ENCODE measurements at places on chromosomes 1 and 21.

- DNase-seq, result no peak
These were observed 488 bp upstream of the GNL2 start for GRCh38 chr1:37596182-37596667.

DNA sequence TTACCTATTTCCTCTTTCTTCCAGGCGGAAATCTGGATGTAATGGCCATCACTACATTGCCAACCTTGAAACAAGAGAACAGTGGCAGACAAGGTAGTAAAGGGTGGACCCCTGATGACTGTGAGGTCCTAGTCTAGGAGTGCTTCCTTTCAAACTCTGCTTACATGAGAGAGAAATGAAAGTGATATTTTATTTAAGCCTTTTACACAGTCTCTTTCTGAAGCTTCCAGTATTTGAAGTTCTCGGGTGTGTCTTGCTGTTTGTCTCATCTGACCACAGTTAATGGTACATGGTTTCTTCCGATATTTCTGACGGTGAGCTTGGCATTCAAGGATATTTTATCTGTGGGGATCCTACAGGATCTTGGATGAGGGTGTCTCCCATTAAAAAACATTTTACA is 215.2 kb downstream of the SLC45A1 start:
- no peak for DNase-seq

- DNase-seq, result no peak
These were observed 55.6 kb downstream of the SSX2IP start for GRCh38 chr1:84634536-84635205.

GRCh38 chr1:215001419-215002021 is 81.0 kb upstream of the KCNK2 start:
- no peak for DNase-seq

GRCh38 chr1:96513136-96513535 is 208.4 kb upstream of the PTBP2 start:
- no peak for DNase-seq

GRCh38 chr1:221089273-221089672 is 210.0 kb downstream of the HLX start:
- no peak for DNase-seq

DNA sequence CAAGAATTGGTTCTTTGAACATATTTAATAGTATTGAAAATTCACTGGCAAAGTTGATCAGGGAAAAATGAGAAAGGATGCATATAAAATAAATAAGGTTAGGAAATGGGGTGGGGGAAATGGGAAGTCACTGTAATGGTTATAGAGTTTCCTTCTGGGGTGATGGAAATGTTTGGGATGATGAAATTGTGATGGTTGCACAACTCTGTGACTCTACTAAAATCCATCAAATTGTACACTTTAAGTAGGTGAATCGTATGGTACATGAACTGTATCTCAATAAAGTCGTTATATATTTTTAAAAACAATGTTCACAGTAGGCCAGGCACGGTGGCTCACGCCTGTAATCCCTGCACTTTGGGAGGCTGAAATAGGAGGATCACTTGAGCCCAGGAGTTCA is 56.4 kb upstream of the ZYG11A start:
- no peak for DNase-seq

DNA sequence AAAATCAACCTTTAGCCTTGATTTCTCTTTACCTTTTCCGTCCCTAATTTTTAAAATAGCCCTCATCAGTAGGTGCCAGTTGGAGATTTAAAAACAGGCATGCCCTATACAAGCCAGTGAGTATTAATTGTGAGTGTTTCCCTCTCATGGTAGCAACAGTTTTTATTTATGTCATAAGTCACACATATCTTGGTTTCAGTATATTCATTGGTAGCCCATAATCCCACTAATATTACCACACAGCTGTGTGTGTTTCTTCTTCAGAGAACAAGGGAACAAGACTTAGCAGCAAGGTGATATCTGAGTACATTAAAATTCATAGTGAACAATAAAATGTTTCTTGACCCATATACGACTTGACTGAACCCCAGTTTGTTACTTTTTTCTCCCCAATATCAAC is 68.6 kb upstream of the HSPA13 start:
- no peak for DNase-seq

Data from A673 (cell line).